ENCODE measurements at places on chromosomes 2 and 18.

DNA sequence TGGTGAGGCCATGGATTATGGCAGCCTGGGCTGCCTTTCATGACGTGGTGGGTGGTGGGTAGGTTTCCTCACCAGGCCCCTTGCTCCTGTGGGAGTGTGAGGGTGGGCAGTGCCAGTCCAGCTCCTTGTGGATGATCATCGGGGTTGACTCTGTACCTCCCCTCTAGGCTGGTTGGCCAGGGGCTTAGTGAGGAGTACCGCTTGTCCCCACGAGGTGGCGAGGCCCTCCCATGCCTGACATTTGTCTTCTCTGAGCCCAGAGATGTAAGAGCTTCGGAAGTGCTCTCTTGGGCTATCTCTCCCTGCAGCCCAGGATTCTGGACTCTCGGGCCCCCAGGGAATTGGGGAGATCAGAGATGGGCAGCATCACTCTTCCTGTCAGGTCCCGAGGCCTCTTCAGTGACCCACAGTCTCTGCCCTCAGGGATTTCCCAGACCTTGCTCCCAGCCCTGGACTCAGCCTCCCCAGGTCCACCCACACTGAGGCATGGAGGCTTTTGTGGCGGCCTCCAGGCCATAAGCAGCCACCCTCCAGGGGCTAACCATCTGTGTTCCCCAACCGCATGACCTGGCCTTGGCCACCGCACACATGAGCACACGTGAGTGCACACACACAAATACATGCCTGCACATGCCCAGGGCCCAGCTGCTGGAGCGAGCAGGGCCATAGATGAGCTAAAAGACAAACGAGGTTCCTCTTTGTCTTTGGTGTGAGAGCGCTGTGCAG is 6.5 kb downstream of the SPR start:
- peak; percentile 60 for DNase-seq

DNA sequence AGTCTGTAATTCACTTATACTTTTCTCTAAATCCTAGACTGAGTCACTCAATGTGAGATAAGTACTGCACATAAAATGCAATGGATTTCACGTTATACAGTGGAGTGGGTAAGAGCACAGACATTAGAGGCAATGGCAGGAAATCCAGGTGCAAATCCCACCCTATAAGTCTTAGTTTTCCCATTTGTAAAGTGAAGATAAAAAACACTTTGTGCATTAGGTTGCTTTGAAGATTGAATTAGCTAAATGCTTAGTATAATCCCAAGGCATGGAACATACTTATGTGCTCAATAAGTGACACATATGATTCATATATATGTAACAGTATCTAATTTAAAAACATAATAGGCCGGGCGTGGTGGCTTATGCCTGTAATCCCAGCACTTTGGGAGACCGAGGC is 10.5 kb downstream of the ACTG2 start:
- no peak for DNase-seq

- DNase-seq: no peak
Measured at GRCh38 chr18:63585988-63586387, 1.2 kb upstream of the SERPINB13 start.

- peak; percentile 77 for DNase-seq
Measured at GRCh38 chr2:221465776-221466175, 106.3 kb downstream of the EPHA4 start.

DNA sequence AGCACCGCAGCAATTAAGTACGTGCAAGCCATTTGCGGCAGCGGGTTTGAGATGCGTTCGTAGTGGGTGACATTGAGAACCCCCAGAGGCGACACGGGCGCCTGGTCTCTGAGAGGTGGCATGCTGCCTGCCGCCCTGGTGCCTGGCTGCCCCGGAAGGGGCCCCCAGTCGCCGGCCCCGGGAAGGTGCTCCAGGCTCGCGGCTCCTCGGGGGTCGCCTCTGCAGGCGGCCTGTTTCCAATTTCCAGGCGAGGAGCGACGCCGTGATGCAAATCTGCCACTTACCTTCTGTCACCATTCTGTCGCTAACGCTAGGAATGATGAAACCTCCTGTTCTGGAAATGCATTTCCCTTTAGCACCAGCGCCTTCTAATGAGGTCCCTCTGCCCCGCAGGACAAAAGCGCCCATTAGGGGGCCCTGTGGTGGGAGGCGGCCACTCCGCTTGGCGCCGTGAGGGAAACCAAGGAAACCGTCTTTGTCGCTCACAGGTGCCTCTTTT is 13.0 kb downstream of the KIF5C start:
- DNase-seq: no peak
